ENCODE measurements at places on chromosomes 16 and 17. TPM values are rescaled to one million over a fixed set of nuclear protein-coding genes. Genes with fewer than 3 reads are reported as not detected.

DNA sequence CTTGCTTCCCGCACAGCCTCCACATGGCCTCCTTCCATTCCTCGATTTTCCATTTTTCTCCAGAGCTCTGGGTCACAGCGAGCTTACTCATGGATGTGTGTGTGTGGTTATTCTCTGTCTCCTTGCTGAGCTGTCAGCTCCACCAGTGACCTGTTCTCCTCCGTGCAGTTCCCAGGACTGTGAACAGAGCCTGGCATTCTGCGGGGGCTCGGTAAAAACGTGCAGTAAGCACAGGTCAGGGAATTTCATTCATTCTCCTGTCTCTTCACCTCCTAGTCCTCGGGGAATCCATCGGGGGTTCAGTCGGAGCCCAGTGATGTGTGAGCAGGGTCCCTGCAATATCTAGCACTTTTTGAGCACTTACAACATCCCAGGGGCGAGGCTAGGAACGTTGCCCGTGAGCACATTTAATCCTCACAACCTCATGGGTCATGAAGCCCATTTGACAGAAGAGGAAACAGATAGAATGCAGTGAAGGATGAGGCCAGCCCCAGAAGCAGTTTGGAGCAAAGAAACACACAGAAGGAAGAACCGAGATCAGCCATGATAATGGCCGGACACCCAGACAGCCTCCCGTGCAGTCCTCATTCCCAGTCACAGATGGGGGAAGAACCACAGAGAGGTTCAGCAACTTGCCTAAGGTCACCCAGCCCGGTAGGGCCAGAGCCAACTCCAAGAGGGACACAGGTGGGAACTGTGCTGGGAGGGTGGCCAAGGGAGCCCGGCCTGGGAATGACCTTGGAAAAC, 183.2 kb upstream of the GSE1 start:
- no peak overlapping the region for H3K27ac ChIP-seq
- no peak overlapping the region for H3K4me3 ChIP-seq
- peaks cover 4% of the 10 kb centered on the region for H3K4me1 ChIP-seq
- H3K27me3 ChIP-seq, result no peaks in the 10 kb centered on the region
- H3K36me3 ChIP-seq, result no peaks in the 10 kb centered on the region

The CTRB1 gene
- not detected for total RNA-seq

- no peak overlapping the region for H3K27ac ChIP-seq
- H3K4me3 ChIP-seq, result no peak overlapping the region
- DNase-seq, result no peak
- peaks cover 36% of the 10 kb centered on the region for H3K4me1 ChIP-seq
Observed at GRCh38 chr16:84589975-84590719, 27.7 kb downstream of the COTL1 start.

DNA sequence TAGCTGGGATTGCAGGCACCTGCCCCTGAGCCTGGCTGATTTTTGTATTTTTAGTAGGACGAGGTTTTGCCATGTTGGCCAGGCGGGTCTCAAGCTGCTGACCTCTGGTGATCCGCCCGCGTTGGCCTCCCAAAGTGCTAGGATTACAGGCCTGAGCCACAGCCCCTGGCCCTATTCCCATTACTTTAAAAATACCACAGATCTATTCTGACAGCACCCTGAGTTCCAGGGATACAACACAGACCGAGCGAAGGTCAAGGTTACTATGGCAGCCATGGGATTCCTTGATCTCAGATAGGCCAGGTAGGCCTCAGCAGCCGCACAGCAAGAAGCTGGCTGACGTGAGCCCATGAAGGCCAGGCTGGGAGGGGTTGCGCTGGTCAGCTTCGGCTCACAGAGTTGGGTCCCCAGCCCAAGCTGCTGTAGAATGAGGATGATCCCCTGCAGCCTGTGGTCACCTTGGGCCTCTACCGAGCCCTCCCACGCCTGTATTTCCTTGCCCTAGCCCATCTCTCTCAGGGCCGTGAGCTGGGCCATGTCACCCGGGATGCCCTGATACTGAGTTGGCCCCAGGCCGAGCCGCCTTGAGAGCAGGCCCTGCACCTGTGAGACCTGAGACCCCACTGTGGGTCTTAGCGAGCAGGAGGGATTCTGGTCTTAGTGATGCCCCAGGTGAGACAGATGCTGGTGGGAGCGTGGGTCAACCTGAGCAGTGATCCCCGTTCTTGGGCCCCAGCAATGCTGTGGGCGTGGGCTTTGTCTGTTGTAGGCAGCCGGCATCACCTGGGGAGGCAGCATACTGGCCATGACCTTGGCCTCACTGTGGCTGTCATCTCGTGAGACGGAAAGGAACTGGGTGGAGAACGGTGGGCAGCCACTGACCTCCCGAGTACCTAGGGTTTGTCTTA, 16.9 kb upstream of the RNF213 start:
- no peaks in the 10 kb centered on the region for H3K27me3 ChIP-seq
- no peak overlapping the region for H3K4me3 ChIP-seq
- DNase-seq, result no peak
- H3K4me1 ChIP-seq, result no peaks in the 10 kb centered on the region
- H3K27ac ChIP-seq, result no peak overlapping the region

The ANKRD40CL gene
- not detected for total RNA-seq

DNA sequence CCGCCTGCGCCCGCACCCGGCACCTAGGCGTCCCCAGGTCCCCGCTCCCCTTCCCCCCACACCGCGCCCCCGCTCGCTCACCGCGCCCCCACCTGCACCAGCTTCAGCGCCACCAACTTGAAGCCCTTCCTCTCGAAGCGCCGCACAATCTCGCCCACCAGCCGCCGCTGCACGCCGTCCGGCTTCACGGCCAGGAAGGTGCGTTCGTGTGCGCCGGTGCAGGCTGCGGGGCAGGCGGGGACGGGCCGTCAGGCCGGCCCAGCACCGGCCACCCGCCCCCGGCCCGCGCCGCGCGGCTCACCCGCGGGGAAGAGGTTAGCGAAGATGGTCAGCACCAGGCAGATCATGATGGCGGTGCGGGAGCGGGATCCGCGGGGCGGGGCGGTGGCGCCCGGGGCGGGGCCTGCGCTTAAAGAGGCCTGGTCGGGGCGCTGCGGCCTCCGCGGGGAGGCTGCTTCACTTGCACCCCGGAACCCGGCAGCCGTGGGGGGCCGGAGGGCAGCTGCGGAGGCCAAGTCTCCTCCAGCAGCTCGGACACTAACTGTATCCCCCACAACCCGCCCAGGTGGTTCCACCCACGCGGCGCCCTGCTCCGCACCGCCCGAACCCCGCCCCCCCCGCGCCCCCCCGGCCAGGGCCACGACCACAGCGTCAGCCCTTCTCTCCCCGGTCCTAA, at the start of gene NME3:
NME3 (minus strand) TSS at position 356 of the 676 bp plus-strand sequence; CDS start at position 347, 9 bp downstream.
- peaks cover 42% of the 10 kb centered on the region for H3K4me1 ChIP-seq
- peak within 1 kb of the TSS; percentile 69 for H3K27ac ChIP-seq
- H3K36me3 ChIP-seq, result peaks cover 26% of the 10 kb centered on the region
- H3K27me3 ChIP-seq, result no peaks in the 10 kb centered on the region

DNA sequence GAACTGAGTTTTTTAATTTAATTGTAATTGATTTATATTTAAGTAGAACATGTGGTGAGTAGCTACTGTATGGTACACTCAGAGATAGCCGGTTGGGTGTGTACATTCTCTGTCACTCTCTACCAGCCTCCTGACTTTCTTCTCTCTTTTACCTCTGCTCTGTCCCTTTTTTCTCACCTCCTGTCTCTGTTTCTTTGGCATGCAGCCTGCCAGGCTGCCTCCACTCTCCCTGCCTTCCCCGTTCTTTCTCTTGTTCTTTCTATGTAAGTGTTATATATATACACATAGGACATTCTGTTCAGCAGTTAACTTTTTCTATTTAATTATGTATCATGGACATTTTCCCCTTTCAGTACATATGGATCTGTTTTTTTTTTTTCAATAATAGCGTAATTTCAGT, 50.8 kb downstream of the MRTFB start:
- H3K27me3 ChIP-seq, result no peaks in the 10 kb centered on the region
- no peak for DNase-seq
- no peak overlapping the region for H3K4me3 ChIP-seq
- no peaks in the 10 kb centered on the region for H3K4me1 ChIP-seq

DNA sequence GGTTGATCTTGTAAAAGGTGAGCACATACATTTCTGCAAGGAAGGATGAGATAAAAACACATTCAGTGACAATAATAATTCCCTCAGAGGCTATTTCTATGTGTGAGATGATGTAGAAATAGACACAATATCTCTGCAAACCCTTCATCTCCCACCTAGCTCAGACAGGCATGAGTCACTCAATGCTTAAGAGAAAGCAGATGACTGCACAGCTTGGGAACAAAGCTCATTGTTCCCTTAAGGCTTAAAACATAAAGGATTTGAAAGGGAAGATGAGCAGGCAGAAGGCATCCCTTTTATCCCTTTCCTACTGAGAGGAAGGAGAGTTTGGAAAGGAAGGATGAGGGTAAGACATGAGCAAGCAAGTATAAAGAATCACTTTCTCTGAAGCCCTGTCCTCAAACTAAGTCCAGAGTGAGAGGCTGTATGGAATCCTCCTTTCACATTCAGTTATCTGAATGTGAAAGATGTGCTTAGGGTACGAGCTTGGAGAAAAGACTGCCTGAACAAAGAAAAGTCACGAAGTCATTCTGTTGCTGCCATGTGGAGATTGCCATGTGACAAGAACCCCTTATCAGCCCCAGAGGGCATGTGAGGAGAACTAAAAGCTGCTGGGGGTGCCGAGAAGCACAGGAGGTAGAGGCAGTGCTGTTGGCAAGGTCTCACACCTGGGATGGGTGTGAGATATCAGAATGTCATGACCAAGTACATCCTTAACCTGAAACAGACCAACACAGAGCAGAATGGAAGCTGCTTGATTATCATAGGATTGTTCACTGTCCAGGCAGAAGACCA, 58.2 kb downstream of the CNTNAP4 start:
- no peaks in the 10 kb centered on the region for H3K4me1 ChIP-seq
- no peaks in the 10 kb centered on the region for H3K36me3 ChIP-seq
- no peak overlapping the region for H3K4me3 ChIP-seq
- no peak overlapping the region for H3K27ac ChIP-seq
- DNase-seq, result no peak
- no peaks in the 10 kb centered on the region for H3K27me3 ChIP-seq

- peak within 1 kb of the TSS; percentile 76 for H3K27ac ChIP-seq
- H3K36me3 ChIP-seq, result peaks cover 44% of the 10 kb centered on the region
- peak within 1 kb of the TSS; percentile 54 for H3K4me3 ChIP-seq
- peaks cover 55% of the 10 kb centered on the region for H3K4me1 ChIP-seq
- DNase-seq, result peak; percentile 83
Observed at GRCh38 chr17:28552176-28552999, at the start of gene UNC119. Gene UNC119, minus strand, starts transcription at chr17:28552624. Its CDS starts 67 bp downstream, at chr17:28552557.

The TMED6 gene
- total RNA-seq, result 2.1 TPM

The FOXF1 gene
- not detected for total RNA-seq

The DNAAF8 gene
- total RNA-seq, result 0.25 TPM

GRCh38 chr17:78230996-78231935, at the start of gene TMEM235:
Gene TMEM235, plus strand, starts transcription at chr17:78231631. Its CDS starts 393 bp downstream, at chr17:78232024.
- H3K27ac ChIP-seq, result no peak within 1 kb of the TSS
- no peak for DNase-seq
- peaks cover 44% of the 10 kb centered on the region for H3K27me3 ChIP-seq
- no peaks in the 10 kb centered on the region for H3K36me3 ChIP-seq
- peaks cover 23% of the 10 kb centered on the region for H3K4me1 ChIP-seq
- no peak within 1 kb of the TSS for H3K4me3 ChIP-seq

The QRICH2 gene
- 2.1 TPM for total RNA-seq

The HOXB4 gene
- total RNA-seq, result 0.17 TPM

The CA7 gene
- not detected for total RNA-seq

- no peak for DNase-seq
- H3K27ac ChIP-seq, result no peak overlapping the region
- no peak overlapping the region for H3K4me3 ChIP-seq
Observed at GRCh38 chr17:61574542-61575351, 16.3 kb downstream of the NACA2 start.

DNA sequence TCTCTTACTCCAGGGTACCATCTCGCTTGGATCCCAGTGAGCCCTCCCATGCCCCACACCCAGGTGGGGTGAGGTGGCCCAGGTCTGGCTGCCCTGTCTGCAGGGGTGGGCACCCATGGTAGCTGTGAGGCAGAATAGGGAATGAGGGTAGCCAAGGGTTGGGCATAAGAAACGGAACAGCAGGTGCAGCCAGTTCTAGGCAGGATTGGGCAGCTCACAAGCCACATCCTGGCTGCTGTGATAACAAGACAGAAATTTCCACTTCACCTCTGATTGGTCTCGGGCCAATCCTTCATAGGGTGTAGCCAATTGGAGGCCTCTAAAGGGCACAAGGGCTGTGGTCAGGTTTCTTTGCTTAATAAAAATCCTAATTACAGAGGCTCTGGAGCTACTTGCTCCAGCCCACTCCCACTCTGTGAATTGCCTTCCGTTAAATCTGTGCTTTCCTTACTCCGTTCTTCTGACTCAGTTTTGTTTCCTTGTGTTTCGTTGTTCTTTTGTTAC, 1.5 kb upstream of the ARHGDIG start:
- H3K27ac ChIP-seq, result no peak overlapping the region
- H3K4me3 ChIP-seq, result no peak overlapping the region
- H3K36me3 ChIP-seq, result no peaks in the 10 kb centered on the region
- peaks cover 34% of the 10 kb centered on the region for H3K4me1 ChIP-seq
- peaks cover 21% of the 10 kb centered on the region for H3K27me3 ChIP-seq

GRCh38 chr16:72588551-72588950, 416.6 kb upstream of the PMFBP1 start:
- H3K36me3 ChIP-seq, result no peaks in the 10 kb centered on the region
- no peak for DNase-seq
- no peak overlapping the region for H3K27ac ChIP-seq

All from CD4-positive, alpha-beta T cell (primary cell).